Stimulated activated CD4-positive, alpha-beta T cell treated with anti-CD3 and anti-CD28 coated beads, Interleukin-4, amount 100 ng/mL, for 48 hours (primary cell): ENCODE measurements at places on chromosomes 2 and 18.

- DNase-seq, result no peak
These were observed 31.5 kb downstream of the MRO start for GRCh38 chr18:50788284-50788683.

GRCh38 chr2:57417007-57417406, 629.6 kb upstream of the VRK2 start:
- no peak for DNase-seq

DNA sequence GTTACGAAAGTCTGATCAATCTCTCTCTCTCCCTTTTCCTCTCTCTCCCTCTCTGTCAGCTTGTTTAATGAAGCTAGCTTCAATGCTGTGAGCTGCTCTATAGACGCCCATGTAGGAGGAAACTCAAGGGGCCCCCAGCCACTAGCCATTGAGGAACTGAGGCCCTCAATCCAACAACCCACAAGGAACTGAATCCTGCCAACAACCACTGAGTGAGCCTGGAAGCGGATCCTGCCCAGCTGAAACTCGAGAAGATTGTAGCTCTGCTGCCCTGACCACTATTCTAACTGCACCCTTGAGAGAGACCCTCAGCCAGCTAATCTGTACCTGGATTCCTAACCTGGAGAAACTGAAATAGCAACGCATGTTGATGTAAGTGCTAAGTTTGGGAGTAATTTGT, 129.2 kb downstream of the BCL11A start:
- no peak for DNase-seq

- DNase-seq, result no peak
These were observed 719.4 kb downstream of the SOCS6 start for GRCh38 chr18:71008257-71008656.

- no peak for DNase-seq
These were observed 64.1 kb downstream of the TAF4B start for GRCh38 chr18:26290385-26290784.

- no peak for DNase-seq
These were observed 383.6 kb downstream of the PIK3C3 start for GRCh38 chr18:42338683-42339082.

DNA sequence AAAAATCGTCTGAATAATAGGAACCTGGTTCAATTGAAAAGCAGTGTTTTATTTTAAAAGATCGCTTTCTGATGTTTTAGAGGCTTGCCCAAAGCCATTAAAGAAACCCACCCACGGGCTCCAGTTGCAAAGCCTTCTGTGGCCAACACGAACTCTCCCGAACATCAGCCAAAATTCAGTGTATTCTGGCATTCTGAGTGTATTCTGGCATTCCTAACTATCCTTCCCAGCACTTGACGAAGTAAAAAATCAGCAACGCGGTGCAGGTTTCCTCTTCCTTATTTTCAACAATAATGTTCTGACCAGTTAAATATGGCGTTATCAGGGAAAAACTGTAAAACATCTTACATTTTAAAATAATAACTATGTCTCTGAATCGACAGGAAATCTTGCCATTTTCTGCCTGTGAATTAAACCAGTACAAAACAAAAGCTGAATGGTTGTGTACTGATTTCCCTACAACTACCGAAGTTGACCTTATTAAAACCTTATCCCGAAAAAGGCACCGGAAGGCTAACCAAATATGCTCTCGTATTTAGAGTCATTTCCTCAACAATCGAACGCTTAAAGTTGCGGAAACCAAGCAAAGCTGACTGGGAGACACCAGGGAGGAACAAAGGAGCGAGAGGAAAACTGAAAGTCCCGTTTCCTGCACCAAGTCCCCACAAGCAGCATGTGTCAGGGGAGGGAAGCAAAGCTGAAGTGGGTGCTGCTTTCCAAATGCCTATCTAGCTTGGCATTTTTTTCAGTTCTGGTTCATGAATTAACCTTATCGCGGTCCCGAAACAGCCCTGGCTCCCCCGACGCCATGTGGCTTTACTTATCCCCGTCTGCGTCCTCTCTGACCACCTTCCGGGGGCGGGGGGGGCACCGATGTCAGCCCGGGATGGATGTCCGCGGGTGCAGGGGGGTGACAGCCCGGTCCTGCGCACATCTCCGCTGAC, 44.3 kb downstream of the ZNF516 start:
- peak; percentile 12 for DNase-seq

DNA sequence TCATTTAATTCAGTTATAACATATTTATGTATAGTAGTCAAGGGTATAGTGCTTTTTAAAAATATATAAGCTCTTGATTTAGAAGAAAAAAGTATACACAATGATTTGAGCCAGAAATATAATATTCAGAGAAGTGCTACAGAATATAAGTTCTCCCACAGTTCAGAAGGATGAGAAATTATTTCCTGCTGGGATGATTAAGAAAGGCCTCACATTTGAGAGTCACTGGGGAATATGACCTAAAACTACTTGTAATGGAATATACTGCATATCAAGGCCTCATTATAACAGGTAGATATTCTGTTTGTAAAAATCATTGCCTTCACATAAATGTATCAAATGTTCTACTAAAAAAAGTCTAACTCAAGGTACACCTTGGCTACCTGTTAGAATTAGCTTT, 203.5 kb downstream of the MBD2 start:
- DNase-seq, result no peak
